NCI-H1436 treated with DMSO at 0.1 percent for 48 hours (cell line): ENCODE measurements at places on chromosomes 3 and 15.

GRCh38 chr3:189344996-189345395, 173.2 kb downstream of the TPRG1 start:
- peak; percentile 80 for DNase-seq

GRCh38 chr3:125051715-125052581, 3.8 kb downstream of the HEG1 start:
- no peak for DNase-seq

DNA sequence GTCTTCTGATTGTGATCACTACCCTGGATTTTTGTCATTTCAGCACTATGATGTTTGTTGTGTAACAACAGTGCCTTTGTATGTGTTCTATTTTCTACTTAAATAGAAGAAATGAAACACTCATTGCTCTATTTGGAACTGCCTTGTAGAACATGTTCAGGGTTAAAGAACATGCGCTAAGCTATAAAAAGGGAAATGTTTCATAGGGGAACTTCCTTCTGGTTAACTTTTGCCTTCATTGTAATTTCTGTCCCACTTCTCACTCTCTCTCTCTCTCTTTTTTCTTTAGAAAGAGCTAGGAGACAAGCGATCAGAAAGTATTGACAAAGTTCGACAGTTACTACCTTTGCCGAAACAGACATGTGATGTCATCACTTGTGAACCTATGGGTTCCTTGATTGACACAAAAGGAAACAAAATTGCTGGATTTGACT, at the start of gene P2RY12:
TSS of gene P2RY12 (minus strand) at position 13 of the 434 bp plus-strand sequence. CDS start 45,908 bp downstream, outside the sequence.
- DNase-seq, result no peak

DNA sequence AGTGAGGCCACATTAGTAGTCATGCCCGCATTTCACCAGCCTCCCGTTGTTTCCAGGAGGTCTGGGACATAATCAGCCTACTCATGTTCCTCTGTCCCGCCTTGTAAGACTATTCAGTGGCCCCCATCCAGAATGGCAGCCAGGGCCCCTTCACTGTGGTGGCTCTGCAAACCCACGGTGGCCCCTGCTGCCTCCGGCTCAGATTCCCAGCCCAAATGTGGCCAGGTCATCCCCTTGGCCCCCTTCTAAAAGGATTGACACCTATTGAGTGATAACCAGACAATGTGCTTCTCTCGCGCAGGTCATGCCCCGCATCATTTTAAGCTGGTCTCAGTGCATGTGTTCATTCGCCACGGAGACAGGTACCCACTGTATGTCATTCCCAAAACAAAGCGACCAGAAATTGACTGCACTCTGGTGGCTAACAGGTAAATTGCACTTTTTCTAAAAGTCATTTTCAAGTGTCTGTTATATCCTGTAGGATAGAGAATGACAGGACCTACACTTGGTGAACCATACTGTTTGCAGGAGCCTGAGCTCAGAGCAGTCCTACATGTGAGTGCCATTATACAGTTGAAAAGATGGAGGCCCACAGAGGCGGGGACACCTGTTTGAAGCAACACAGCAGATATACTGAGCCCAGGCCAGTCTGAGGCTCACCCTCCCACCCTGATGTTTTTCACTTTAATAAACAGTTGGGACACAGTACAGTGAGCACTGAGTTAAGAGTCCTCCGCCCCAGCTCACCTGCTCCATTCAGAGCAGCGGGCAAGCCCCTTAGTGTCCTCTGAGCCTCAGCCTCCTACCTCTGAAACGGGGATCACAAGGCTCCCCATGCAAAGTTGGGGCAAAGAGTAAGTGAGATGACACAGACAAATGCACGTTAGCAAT, 47.7 kb downstream of the PXYLP1 start:
- no peak for DNase-seq

DNA sequence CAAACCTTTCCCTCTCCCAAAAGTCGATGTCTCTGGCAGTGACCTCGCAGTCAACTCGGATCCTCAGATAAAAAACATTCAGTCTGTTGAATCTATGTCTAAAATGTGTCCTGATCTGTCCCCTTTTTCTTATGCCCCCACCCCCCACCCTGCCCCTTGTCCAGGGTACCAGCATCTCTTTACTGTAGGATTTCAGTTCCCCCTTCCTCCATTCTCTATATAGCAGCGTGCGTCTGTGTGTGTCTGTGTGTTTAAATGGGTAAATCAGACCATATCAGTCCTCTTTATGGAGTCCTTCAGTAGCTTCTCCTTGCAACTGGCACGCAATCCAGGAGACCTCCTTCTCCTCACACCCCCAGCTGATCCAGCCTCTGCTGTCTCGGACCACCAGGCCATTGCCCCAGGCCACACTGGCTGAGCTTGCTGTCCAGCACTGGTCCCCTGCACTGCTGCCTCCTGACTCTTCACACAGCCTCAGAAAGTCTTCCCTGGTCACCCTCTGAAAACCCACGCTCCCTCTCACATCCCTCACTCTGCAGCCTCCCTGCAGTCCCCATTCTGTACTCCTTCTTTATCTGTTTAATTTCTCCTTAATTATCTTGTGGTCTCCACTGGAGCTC, 1.5 kb downstream of the LRRK1 start:
- DNase-seq, result no peak

GRCh38 chr3:33879540-33879939, 81.1 kb downstream of the PDCD6IP start:
- DNase-seq, result no peak

DNA sequence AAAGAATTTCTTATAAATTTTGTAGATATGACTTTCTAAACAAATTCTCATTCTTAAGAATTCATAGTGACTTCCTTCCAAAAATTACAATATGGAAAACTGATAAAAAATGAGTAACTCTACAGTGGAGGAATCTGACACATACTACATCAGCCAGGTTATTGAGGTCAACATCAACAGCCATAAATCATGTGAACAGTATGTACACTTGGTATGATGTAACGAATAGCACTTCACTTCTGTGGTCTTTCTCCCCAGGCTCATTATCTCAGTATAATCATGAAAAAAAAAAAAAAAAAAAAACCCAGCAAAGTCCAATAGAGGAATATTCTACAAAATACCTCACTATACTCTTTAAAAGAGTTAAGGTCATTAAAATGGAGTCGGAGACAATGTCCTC, 111.2 kb upstream of the SUCLG2 start:
- DNase-seq, result no peak

DNA sequence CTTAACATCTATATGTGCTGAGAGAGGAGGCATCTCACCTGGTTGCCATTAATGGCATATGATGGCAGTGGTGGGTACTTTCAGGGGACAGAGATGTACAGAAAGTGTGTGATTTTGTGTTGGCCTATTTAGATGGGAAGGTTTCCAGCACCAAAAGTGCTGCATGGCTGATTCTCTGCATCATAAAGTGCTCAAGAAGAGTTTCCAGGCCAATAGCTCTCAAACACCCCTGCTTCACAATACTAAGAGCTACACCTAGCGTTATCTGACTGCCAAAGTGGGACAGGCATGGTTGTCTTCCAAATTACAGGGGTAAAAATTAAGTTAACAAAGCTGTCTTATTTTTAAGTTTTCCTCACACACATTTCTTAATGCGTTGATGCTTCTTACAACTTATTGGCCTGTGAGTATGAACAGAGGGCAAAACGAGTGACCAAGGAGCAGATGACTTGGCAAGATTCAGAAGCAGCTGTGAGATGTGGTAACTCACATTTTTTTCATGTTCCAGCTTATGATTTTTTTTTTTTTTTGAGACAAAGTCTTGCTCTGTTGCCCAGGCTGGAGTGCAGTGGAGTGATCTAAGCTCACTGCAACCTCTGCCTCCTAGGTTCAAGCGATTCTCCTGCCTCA, 41.4 kb upstream of the VEPH1 start:
- DNase-seq, result no peak

DNA sequence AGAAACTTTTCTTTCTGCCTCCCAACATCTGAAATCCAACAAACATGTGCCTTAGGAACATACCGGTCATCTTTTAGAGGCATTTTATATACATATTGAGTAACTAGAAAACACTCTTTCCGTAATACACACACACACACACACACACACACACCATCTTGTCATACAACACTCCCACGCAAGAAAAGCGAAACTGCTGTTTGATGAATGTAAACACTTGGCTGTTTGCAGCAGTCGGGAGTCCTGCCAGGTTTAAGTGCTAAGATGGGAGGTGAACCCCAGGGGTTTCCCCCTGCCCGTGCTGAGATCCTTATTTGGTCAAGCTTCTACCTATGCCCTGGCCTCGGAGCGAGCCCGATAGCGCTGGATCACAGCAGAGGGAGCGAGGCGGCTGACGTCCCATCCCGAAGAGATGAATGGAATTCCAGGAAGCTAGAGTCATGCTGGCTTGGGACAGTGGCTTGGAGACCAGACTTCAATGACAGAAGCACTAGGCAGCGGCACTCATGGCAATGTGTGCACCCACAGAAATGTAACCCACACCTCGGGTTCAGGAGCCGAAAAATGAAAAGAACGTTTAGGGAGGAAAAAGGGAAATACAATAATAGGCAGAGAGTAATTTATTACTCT, 1.3 kb upstream of the THBS1 start:
- no peak for DNase-seq

- DNase-seq, result no peak
Observed at GRCh38 chr3:117217760-117218316, 508.3 kb downstream of the TUSC7 start.

DNA sequence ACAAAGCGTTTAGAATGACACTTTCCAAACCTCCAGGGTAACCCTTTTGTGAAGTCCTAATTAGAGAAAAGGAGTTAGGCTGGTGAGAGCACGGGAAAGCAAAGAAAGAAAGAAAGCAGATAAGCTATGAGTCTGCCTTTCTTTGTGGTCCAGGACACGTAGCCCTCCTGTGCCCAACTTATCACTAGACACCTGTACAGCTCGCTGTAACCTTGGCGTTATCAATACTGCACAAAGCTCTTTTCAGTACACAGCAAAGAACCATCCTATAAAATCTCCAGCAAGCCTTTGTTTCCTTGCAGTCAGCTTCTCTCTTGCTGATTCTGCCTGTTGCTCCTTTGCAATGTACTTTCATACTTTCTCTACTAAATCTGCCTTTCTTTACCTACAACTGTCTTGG, 6.8 kb upstream of the TAMM41 start:
- DNase-seq, result no peak

- no peak for DNase-seq
Observed at GRCh38 chr3:98482717-98483482, 14.6 kb upstream of the OR5K2 start.

GRCh38 chr15:62873203-62873602, 169.3 kb upstream of the TPM1 start:
- no peak for DNase-seq

- no peak for DNase-seq
Observed at GRCh38 chr3:65928110-65928509, 110.6 kb downstream of the MAGI1 start.

DNA sequence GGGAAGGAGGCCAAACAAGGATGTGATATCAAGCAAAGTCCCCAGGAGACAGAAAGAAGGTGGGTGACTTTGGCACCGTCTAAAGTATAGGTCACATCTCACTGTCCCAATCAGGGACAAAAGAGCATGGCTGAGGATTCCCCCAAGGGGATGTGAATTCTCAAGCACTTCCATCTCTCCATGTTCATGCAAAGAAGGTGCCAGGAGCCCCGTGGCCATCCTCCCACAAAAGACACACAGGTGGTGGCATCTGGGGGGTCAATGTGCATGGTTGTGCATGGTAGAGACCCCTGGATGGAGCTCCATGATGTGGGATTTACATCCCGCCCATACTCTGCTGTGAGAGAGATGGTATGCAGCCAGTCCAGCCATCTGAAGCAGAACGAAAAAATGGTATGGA, 145.7 kb upstream of the CTDSPL start:
- no peak for DNase-seq

DNA sequence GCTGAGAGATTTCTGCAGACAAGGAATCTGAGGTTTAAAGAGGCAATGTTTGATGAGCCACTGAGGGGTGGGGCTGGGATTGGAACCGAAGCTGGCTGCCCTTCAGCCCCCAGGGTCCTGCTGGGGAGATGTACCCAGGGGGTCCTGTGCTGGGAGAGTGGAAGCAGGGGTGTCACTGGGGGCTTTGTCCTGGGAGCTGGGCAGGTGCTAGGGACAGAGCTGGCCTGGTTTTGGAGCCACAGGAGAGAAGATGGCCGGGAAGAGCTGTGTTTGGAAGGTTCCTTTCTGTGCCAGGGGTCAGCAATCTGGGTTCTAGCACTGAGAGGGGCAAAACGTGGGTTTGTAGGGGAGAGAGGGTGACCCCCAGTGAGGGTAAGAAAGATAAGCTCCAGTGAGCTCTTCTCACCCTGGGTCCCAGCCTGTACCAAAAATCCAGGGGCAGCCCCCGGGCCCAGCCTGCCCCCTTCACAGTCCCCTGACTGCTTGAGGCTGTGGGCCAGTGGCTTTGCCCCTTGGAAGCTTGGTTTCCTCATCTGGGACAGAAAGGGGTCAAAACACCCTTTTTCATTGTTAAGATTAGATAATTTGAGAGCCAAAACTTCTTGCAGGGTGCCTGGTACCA, 69.6 kb downstream of the SMAD3 start:
- DNase-seq, result no peak

DNA sequence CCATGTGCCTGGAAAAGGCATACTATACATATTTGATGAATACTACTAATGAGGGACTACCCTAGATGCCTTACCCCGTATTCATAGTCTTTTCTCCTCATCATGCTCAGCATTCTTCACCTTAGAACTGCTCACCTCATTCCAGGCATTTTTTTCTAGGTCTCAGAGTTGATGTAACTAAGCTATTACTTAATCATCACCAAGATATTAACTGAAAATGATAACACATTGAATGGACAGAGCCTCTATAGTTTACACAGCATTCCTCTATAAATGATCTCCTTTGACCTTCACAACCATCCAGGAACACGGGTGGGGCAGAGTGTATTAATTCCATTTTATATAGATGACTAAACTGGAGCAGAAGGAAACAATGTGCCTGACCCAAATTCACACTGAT, 174.1 kb upstream of the DPH6 start:
- DNase-seq, result no peak

DNA sequence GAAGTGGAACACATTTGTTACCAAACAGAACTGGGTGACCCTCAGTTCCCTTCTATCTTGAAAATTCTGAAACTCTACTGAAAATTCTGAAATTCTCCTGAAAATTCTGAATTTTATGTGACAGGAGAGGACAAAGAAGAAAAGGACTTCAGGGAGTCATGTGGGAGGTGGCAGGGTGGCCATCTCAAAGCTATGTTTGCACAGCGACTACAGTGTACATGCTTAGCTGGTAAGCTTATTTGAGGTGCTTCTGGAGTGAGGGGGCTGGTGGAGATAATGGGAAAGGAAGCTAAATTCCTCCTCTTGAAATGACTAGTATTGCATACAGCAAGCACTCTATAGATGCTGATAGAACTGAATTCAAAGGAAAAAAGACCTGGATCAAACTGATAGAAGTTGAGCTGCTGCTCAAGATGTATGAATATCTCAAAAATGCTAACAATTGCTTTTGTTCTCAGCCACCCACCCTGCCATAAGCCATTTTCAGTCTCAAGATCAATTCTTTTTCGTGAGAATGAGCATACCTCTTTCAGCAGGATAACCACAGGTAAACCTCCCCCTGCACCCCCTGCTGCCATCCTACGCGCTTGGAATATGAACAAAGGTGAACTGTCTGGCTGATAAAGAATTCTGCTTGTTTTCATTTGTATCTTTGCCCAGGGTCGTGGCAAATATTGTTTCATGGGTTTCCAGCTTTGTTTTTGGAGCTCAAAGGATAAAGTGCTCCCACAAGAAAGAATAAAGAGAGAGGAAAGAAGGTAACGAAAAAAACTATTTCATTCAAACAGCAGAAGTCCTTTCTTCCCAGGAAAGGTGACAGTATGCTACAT, 16.6 kb upstream of the ARHGEF3 start:
- no peak for DNase-seq

- no peak for DNase-seq
Observed at GRCh38 chr3:97829198-97829597, 7.4 kb downstream of the CRYBG3 start.
